KBM-7 (cell line): ENCODE measurements at places on chromosomes 1 and 21.

- no peak for DNase-seq
These were observed 33.7 kb downstream of the LRRC42 start for GRCh38 chr1:53979712-53980450.

DNA sequence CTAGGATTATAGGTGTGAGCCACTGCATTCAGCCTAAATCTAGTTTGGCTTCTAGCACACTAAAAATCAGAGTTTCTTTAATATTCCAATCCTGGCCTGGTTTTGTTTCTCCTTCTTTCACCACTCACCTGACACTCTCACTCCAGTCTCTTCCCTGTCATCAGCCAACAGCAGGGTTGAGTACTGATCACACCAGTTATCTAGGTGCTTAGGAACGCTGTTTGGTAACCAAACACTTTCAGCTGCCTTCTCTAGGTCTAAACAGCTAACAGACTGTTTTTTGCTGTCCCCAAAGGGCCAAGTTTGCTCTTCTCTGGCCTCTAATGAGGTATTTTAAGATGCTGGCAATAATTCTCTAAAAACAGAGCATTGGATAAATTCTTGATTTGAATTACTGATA lies 17.7 kb upstream of the FRRS1 start:
- no peak for DNase-seq

DNA sequence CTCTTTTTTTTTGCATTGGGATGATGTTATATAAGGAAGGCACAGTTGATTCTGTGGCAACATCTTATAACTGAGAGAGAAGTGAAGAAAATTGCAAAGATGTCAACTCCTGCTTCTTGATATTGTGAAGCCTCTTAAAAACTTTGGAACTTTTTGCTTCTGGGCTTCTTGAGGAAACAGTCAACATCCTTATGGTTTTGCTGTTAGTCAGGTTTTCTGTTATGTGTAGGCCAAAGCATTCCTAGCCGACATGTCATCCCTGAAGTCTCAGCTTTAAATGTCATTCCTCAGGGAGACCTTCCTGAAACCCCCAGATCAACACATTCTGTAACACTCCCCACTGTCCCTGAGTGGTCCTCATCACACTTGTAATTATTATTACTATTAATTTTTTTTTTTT lies 12.6 kb downstream of the FALEC start:
- DNase-seq, result no peak

- DNase-seq, result no peak
These were observed 152.7 kb upstream of the NEGR1 start for GRCh38 chr1:72435025-72435424.
